ENCODE measurements at places on chromosomes 2 and 18. TPM values are rescaled to one million over a fixed set of nuclear protein-coding genes. Genes with fewer than 3 reads are reported as not detected.

GRCh38 chr2:17958466-17959092 lies 80.1 kb downstream of the KCNS3 start:
- no peak for DNase-seq

DNA sequence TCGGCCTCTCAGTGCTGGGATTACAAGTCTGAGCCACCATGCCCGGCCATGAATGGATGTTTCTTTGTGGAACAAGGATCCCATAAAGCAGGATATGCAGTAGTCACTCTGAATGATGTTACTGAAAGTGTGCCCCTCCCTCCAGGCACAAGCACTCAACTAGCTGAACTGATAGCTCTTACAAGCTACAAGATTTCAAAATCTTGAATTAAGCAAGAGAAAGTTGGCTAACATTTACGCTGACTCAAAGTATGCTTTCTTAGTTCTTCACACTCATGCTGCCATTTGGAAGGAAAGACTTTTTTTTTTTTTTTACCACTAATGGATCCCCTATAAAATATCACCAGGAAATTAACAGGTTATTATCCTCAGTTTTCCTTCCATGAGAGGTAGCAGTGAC lies 549.0 kb upstream of the PKDCC start:
- DNase-seq, result no peak

DNA sequence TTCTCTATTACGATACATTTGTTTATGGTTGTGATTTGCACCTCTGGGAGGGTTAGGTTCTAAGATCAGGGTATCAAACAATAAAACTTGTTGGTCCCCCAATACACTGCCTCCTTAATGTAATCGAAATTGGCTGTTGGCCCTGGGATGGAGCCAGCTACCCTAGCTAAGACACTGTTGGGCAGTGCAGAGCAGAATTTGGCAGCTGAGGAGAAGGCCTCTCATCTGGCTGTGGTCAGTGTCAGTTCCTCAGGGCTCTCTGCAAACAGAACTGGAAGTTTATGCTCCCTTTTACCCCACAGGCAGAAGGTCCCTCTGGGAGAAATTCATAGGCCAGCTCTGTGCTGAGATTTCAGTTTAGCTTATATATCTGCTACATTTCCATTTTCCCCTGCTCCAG lies 8.6 kb upstream of the HAAO start:
- no peak for DNase-seq

DNA sequence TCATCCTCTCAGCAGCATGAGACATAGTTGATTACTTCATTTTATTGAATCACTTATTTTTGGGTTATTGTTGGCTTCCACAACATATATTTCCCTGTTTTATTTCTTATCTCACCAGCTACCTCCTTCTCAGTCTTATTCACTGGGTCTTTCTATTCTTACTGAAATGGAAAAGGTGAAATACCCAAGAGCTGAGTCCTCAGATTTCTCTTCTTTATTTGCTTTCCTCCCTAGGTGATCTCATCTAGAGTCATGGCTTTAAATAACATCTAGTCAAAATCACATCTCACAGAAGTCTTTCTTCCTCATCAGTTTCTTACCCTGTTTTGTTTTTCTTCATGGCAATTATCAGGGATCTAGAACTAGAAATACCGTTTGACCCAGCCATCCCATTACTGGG lies 105.0 kb upstream of the RBBP8 start:
- no peak for DNase-seq

Gene MBD1
- 69.0 TPM for total RNA-seq
